GM12891 (cell line): ENCODE measurements at places on chromosomes 7 and 10.
A peak's percentile ranks its signal among the peaks of the same experiment; 100 is the strongest.

- DNase-seq: no peak
Measured at GRCh38 chr7:97025983-97026714, 1.5 kb upstream of the DLX5 start.

DNA sequence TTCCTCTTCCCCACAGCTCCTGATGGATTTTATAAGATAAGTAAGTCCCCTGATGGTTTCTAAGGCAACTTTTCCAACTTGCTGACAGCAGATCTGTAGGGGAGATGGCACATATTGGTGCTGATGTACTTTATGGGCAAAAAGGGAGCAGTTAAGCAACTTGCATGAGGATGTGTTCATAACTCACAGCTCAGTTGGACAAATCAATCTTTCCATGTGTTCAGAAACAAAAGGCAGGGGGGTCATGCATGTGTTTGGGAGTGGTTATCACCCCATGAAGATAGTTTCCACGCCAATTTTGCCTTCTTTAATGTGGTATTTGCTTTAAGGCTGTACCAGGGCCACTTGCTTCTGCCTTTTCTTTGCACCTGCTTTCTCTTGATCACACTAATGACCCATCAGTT is 6.1 kb downstream of the RBM20 start:
- DNase-seq: no peak

DNA sequence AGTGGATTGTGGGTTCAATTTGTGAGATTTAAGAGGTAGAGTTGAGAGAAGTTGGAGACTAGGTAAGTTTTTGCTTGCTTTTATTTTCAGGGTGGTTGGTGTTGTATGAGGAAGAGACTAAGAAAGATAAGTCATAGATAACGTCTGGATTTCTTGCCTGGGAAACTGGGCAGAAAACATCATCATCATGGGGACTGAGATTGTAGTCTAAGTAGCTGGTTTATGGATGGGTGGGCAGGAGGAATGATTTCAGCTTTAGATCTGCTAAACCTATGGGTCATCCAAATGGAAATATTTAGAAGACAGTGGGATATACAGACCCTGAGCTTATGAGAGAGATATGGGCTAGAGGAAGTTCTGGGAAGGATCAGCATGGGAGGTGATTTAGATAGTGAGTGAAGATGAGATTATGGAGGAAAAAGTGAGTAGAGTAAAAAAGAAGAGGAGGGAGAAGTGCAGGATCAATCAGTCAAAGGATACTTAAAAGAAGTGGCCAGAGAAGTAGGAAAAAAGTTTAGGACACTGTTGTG is 169.8 kb downstream of the WNT2 start:
- DNase-seq: no peak

DNA sequence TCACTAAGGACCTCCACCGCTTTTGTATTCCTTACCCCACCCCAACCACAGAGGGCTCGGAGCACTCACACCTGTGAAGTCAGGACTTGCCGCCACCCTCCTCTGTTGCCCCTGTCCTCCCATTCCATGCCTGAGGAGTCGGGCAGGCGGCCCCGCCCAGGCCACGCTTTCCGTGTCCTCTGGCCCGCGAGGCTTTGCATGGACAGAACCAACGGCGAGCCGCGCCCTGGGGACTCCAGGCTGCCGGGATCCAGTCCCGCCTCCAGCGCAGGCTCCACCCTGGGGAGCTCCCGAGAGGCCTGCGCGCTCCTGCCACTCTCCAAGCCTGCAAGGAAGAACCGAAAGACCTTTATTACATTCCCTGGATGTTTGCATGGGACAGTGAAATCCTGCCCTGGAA is 366.4 kb upstream of the POM121L12 start:
- DNase-seq: no peak

DNA sequence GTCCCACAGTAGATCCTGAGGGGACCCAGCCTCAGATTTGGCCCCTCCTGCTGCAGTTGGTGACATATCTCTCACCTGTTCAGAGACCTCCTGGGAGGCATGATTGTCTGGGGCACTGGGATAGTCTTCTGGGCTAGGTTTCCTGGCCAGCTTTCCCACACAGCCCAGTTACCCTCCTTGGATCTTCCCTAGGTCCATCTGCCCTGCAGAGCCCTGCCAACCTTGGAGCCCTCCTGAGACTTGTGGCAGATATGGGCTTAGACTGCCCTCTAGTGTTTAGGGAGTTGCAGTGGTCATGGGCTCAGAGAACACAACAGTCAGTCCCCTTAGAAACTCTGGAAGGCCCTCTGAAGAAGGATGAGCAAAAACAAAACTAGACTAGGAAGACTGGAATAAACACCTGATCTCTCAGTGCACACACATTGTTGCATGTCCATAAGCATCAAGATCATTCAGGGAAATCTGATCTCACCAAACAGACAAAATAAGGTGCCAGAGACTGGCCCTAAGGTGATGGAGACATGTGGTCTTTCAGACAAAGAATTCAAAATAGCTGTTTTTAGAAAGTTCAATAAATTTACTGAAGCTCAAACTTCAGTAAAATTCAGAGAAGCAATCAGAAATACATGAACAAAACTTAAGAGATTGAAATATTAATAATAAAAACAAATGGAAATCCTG is 324.6 kb downstream of the ATRNL1 start:
- DNase-seq: peak; percentile 12

DNA sequence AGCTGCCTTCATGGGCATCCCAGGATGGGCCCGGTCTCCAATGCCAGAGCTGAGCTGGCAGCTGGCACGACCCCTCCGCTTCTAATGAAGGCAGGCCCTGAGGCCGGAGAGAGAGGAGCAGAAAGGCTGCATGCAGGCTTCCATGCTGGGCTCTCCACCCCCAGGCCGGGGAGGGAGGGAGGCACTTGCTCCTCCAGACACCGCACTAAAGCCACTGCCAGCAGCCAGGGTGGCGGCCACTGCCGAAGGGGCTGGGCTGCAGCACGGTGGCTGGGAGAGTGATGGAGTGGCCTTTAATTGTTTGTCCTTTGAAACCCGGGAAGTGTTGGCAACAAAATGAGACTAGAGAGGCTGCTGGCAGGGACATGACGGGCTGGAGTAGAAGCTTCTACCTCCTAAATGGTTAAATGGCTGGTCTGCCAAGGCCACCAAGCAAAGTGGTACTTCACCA is 236.5 kb downstream of the SKAP2 start:
- DNase-seq: no peak

GRCh38 chr10:132926777-132927650 is 15.4 kb downstream of the CFAP46 start:
- no peak for DNase-seq

DNA sequence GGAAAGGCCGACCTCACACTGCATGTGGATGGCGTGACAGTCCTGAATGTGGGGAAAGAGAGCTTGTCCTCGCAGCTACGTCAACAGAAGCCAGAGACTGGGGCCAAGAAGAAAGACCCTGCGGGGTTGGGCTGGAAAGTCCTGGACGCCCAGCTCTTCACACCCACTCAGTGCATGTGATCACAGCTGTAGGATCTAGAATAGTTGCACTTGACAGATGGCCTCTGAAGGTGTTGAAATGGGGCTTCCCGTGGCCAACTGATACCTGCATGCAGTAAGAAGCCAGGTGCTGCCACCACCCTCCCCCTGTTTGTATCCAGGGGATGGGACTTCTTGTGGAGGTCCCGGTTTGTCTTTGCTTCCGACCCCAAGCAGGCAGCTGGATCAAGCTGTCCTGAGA is 34.1 kb upstream of the OCM2 start:
- DNase-seq: no peak

- DNase-seq: no peak
Measured at GRCh38 chr10:91587710-91588638, 44.9 kb downstream of the PPP1R3C start.

DNA sequence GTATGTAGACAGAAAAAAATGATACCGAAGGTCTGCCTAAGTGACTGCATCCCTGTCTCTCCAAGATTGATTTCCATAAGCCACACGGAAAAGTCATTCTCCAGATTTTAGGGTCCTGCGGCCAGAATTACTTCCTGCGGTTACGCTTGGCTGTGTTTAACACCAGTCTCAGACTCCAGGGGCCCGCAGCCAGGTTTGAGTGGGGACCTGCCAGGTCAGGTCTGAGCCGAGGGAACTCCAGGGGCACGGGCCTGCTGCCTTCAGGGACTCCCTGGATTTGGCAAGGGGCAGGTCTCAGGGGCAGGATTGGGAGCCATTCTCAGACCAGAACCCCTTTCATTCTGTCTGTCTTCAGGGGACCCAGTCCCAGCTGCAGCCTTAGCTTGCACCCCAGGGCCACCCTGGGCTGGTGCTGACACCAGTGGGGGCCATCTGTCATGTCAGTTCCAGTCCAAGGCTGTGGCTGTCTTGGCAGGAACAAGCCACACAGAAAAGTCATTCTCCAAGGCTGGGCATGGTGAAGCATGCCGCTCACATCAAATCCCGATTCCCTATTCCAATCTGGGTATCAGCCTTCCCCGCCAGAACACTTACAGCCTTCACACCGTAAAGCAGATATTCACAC is 39.0 kb downstream of the TMEM120A start:
- DNase-seq: no peak

DNA sequence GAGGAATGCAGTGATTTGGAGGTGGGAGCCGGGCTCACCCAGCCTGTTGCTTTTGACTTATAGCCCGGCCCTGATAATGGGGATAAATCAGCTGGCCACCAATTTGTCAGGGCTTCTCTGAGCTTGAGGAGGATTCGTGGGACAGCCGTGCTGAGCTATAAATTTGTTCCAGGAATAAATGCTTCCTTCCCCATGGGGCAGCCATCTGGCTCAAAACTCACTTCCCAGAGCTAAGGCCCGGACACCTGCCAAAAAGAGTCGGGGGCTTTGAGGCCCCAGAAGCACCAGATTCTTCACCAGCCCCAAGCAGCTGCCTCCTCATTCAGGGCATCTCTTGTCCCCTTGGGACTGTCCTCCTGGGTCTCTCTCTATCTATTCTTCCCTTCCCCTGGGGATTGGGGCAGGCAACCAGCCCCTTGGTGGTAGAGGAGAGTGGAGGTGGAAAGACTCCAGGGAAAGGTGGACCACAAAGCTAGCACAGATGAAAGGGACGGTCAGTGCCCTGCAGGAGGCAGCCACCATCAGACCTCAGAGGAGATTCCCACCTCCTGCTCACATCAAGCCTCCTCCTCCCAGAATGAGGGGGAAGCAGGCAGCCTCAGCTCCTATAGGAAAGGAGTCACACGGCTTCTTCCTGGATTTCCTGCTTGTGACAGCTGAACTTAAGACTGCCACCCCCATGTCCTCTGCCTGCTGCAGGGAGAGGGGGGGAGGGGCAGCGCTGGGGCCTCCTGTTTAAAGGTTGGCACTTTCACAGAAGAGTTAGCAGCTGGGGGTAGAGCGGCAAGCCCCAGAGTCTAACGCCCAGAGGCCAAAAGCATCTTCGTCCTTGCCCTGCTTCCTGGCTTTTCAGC is 44.2 kb upstream of the LRRC4 start:
- DNase-seq: no peak

DNA sequence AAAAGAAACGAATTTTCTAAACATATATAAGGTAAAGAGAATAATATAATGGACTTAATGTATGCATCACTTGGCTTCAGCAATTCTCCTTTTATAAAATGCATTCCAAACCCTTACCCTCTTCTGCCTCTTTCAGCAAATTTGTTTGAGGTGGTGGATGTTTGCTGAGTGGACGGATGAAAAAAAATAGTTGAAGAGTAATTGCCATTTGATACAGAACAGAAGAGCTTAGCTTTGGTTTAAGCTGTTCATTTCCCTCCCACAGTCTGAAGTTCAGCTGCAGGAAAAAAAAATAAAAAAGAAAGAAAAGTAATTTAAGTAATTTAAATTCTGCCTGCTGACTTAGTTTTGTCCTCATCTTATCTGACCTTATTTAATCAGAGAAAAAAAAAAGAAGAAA is 138.6 kb downstream of the GALNT17 start:
- no peak for DNase-seq

GRCh38 chr7:141165521-141165920 is 91.7 kb downstream of the TMEM178B start:
- DNase-seq: no peak

- DNase-seq: no peak
Measured at GRCh38 chr10:4947039-4947634, 16.1 kb upstream of the AKR1C1 start.

GRCh38 chr7:112129655-112130323 is 76.4 kb downstream of the DOCK4 start:
- DNase-seq: no peak

GRCh38 chr7:103772171-103772773 is 217.2 kb downstream of the RELN start:
- DNase-seq: no peak

DNA sequence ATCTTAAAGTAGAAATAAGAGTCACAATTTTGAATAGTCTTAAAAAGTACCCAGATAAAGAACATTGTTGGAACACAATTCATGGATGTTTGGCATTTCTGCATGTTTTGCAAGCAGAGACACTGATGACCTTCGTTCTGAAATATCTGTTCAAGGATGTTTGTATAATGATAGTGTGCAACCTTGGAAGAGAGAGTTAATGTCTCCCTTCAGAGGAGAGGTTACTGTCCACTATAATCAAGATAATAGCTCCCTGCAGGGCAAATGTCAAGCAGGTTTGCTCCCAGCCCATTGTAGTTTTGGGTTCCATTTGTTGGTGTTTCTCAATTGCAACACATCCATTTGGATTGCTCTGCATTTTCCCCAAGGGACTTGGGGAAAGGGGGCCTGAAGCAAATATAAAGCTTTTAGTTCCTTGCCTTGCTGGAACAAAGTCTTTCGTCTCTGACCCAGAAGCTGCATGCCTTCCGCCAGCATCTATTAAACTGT is 45.2 kb downstream of the COL1A2 start:
- no peak for DNase-seq

DNA sequence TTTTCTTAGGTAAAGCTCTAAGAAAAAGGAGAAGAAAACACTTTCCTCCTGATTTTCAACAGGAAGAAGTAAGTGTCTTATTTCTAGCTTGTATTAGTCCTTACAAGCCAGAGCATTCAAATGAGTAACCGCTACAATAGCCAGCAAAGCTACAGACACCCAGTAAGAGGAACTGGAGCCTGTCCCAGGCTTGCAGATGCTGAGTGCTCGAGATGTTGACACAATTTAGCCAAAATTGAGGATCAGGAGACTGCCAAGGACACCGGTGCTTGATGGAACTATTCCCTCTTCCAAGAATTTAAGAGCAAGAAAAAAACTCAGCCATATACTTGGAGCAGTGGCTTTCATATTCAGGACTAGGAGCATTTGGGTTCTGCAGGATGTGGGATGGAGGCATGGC is 149.3 kb upstream of the DPP6 start:
- no peak for DNase-seq

DNA sequence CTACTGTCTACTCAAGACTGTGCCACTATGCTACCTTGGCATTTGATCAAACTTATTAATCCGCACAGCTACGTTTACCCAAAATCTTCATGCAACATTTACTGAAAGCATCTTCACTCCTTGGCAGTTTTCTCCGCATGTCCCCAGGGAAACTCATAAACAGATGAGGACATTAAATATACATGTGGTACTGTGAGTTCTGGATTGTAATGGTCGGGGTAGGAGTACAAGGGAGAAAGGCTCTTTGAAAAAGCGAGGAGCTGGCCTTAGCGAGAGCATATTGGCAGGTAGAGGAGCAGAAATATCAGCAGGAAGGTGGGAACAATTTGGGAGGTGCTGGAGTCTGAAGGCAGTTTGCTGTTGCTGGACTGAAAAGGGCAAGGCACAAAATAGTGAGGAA is 107.1 kb upstream of the NOBOX start:
- DNase-seq: no peak

GRCh38 chr7:132242192-132242812 is 334.0 kb downstream of the PLXNA4 start:
- DNase-seq: no peak
